PC-9 (cell line): ENCODE measurements at places on chromosomes 2 and 18.
A peak's percentile ranks its signal among the peaks of the same experiment; 100 is the strongest.

GRCh38 chr2:160207804-160208654, 8.0 kb upstream of the ITGB6 start:
- peak; percentile 92 for DNase-seq

GRCh38 chr2:163878718-163879117, 142.9 kb upstream of the FIGN start:
- DNase-seq, result no peak

GRCh38 chr18:46322941-46323340, 218.8 kb downstream of the HAUS1 start:
- no peak for DNase-seq

GRCh38 chr18:3162181-3162580, 57.6 kb downstream of the MYOM1 start:
- DNase-seq, result no peak

DNA sequence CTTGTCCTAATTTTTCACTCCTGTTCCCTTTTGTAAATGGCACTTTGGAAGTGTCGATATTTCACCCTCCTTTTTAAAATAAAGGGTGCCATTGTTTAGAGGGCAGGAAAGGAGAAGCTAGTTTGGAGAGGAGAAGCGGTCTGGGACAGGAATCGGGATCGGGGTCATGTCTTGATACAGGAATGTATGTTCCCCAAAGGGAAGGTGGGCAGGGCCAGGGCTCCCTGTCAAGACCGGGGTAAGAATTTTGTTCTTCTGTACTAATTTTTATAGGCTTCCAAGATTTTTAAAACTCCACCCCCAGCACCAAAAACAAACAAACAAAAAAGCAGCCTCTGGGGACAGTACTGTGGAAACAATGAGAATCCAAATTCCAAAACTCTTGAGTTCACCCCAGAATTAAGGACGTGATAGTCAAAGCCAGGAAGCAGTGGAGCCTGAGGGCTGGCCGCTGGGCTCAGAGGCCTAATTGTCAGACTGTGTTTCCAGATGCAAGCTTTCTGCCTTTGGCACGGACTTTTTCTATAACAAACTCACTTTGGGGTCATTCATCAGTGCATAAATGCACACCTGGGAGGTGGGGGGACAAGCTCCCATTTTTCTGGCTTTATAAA, 250.4 kb upstream of the SIX2 start:
- DNase-seq, result no peak

DNA sequence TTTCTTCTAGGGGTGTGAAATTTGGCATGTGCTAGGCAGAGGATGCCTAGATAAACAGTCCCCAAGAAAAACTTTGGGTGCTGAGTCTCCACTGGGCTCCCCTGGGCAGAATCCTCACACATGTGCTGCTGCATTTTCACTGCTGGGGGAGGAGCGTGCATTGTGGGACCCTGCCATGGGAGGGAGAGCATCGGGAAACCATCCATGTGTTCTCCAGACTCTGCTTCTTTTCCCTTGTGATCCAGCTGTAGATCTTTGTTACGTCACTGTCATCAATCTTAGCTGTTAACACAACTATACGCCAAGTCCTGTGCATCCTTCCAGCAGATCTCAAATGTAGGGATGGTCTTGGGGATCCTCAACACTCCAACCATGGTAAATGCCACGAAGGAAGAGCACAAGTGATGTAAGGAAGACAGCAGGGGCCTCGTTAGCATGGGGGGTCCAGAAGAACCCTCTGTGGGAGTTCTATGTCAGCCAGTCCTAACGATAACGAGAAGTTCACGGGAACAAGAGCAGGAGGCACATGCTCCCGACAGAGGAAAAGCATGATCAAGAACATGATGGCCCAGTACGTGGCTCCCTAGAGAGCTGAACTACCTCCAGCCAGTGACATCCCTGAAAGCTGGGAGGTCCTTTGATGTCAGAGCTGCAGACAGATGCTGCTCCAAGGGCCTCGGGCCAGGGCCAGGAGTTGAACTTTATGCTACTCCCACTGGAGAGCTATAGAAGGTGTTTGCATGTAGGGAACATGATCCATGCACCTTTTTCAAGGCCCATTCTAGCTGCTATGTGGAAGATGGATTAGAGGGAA, 41.1 kb upstream of the NPAS2 start:
- DNase-seq, result no peak

- DNase-seq, result no peak
Measured at GRCh38 chr2:183872131-183872530, 726.2 kb upstream of the ZNF804A start.

DNA sequence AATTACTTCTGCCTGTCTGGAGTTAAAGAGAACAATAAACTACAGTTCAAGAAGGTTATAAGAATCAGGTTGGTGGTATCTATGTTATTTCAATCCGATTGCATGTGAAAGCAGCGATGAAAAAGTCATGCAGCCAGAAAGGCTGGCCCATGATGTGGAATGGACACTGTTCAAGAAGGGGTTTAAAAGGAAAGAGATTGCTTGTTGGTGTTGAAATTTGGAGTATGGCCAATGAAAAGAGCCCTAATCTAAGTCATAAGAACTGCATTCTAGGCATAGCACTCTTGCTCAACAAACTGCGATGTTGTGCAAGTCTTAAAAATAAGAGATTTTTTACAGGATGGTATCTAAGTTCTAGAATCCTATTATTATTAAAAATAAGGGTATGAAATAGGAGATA, 61.3 kb downstream of the EFEMP1 start:
- DNase-seq, result peak; percentile 79

GRCh38 chr2:178873912-178874311, 66.7 kb upstream of the TTN start:
- no peak for DNase-seq

DNA sequence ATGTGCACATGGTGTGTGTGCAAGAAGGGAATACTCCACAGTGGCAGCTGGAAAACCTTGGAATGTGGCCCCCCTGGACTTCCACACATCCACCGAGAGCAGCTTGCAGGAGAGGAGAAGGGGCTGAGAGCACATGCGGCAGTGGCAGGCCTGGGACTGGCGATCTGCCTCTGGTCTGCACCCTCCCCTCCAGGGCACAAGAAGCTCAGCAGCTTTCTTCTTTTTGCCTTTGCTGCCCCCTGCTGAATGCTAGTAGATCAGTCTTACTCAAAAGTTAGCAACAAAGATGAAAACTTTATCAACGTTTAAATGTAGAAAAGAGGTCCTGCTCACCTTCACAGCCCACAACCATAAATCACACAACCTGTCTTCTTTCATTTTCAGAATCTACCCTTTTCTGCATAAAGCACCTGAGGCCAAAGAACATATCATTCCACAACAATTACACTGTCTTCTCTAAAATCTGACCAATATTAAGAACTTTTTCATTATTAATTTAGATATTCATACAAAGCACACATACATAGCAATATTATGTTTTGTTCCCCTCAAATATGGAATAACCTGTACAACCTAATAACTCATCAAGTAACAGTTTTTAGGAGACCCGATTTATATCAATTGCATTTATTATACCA, 34.6 kb downstream of the TGFBRAP1 start:
- peak; percentile 13 for DNase-seq

GRCh38 chr18:79875931-79876461, 75.5 kb downstream of the SLC66A2 start:
- no peak for DNase-seq

GRCh38 chr2:178584666-178585065, 104.4 kb downstream of the PLEKHA3 start:
- no peak for DNase-seq

GRCh38 chr2:65464604-65465003, 32.2 kb upstream of the SPRED2 start:
- DNase-seq, result no peak

DNA sequence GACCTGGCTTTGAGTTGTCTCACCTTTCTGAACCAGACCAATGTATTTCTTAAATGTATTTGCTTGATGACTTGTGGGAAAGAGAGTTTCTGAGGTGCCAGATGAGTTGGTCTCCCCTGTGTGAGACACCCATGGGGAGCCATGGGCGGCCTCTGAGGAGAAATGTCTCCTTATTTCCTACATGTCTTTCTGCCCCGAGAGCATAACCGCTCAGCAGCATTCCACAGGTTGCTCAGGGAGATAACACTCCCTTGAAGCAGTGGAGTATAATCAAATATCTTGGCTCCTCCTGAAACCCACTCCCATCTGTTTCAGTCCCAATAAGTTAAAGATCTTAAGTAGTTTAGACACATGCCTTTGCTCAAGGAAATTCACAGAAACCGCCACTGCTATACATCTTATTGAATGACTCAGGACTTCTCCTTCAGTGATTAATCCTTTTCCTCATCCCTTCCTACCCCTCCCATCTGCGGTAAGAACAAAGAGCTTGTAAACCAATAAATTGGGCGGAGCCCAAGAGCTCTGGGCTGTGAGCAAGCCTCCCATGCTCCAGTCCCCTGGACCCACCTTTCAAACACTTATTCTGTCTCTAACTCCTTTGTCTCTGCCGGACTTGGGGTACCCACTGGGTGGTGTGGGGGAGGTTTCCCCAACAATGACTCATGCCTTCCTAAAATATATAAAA, 285.5 kb upstream of the LRRTM4 start:
- no peak for DNase-seq

- no peak for DNase-seq
Measured at GRCh38 chr2:102268510-102269199, 42.7 kb upstream of the IL1RL1 start.

GRCh38 chr18:26642440-26643348, 94.3 kb upstream of the KCTD1 start:
- DNase-seq, result no peak
